ENCODE measurements at places on chromosomes 2 and 18.

- no peak for DNase-seq
These were observed 29.7 kb upstream of the PID1 start for GRCh38 chr2:229300790-229301189.

DNA sequence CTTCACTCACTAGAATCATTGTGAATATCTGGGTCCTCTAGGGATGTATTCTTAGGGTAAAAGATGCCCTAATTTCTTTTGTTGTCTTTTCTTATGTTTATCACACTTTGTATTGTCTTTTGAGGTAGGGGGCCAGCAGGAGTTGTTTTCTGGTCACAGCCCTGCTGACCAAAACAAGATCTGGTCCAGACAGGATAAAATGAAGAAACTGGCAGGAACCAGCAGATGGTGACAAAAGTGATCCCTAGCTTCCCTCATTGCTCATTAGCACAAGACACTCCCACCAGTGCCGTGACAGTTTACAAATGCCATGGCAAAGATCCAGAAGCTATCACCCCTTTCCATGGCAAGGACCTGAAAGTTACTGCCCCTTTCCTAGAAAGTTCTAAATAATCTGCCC is 81.7 kb upstream of the CCDC85A start:
- DNase-seq = no peak

- no peak for DNase-seq
These were observed 268.9 kb downstream of the NDUFA10 start for GRCh38 chr2:239756031-239756789.

GRCh38 chr18:2683055-2683454 is 27.5 kb downstream of the SMCHD1 start:
- no peak for DNase-seq

DNA sequence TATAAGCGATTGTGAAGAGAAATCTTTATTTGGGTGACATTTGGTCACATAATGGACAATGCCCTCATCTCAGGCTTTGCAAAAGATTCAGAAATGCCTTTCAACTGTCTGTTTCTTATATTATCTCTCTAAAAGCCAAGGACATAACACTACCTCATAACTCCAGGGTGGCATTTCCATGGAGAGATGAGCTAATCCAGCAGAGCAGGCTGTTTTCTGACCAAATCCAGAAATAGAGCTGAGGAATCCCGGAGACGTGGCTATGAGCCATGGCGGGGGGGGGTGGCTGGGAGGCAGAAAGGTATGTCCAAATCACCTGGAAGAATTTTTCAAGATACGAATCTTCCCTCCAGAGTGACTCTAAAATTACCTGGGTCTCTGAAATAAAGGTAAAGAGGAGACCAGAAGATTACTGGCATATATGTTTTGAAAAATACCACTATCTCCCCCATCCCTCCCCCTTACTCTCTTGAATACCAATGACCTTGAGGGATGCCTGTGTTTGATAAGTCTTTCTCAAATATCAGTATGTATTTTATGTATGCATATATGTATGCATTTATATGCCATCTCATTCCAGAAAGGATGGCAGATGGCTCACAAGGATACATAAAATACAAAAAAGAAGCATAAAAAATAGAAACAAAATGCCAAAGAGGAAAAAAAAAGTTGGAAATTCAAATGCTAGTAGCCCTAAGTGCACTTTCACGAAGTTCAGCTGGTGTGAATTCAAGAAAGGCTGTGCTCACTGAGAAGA is 296.0 kb upstream of the MGAT5 start:
- no peak for DNase-seq

GRCh38 chr2:111691164-111691875 is 192.7 kb downstream of the ANAPC1 start:
- no peak for DNase-seq

- DNase-seq = no peak
These were observed 29.8 kb downstream of the KLF7 start for GRCh38 chr2:207135801-207136457.

DNA sequence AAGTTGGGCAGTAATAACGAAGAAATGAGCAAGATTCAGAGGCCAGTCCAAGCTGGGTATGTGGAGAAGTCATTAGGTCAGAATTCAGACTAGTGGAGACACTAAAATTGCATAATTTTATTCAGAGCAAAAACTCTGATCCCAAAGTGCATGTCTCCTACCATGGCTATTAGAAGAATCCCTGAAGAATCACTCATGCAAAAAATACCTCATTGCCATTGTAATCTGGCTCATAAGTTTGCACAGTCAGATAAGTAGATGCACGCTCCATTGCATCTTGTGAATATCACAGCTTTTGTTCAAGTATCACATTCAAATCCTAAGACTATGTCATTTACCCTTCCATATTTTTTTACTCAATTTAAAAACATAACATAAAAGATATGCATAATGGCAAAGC is 692.2 kb upstream of the KLHL29 start:
- no peak for DNase-seq

GRCh38 chr2:54550547-54550946 is 94.4 kb downstream of the SPTBN1 start:
- DNase-seq = no peak

Measured in Caco-2 (cell line).